Cardiac muscle cell (in vitro differentiated cells and primary cell): ENCODE measurements at places on chromosomes 1 and 21. TPM values are rescaled to one million over a fixed set of nuclear protein-coding genes. Genes with fewer than 3 reads are reported as not detected.

Gene EXOC8
- total RNA-seq = 10.3 and 12.6 TPM in 2 replicates

Gene NCAM2
- 0.45 and 2.5 TPM in 2 replicates for total RNA-seq

Gene DENND4B
- total RNA-seq = 31.3 and 42.3 TPM in 2 replicates

Gene S100A12
- not detected in 2 replicates for total RNA-seq

Gene NPR1
- total RNA-seq = 1.1 and 1.4 TPM in 2 replicates

Gene ZNF691
- 22.6 and 24.3 TPM in 2 replicates for total RNA-seq

Gene ADAMTS4
- 0.88 and 4.0 TPM in 2 replicates for total RNA-seq

Gene MYCBP
- total RNA-seq = 8.8 and 22.9 TPM in 2 replicates

Gene TRIM67
- 0.06 TPM in 1 of 2 replicates, not detected in the other for total RNA-seq

Gene SRGAP2B
- total RNA-seq = 16.2 and 20.1 TPM in 2 replicates

DNA sequence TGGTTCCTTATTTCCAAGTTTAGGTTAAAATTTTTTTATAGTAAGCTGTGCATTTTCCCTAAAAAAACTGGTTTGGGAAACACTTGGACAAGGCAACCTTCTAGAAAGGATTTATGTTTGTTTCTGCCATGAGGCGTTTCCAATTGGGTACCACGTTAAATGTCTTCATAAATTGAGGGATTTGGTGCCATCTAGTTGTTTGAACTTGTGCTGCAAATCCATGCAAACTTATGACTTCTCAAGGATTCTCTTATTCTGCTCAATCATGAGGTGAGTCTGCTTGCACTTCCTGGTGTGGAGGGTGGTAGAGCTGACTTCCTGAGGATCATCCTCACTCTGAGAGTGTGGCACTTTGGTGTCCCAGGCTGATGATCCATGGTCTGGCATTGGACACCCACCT lies 123.3 kb downstream of the PCNX2 start:
- H3K4me1 ChIP-seq = no peaks in the 10 kb centered on the region
- no peaks in the 10 kb centered on the region for H3K36me3 ChIP-seq
- no peaks in the 10 kb centered on the region for H3K27me3 ChIP-seq
- no peak overlapping the region for H3K4me3 ChIP-seq

DNA sequence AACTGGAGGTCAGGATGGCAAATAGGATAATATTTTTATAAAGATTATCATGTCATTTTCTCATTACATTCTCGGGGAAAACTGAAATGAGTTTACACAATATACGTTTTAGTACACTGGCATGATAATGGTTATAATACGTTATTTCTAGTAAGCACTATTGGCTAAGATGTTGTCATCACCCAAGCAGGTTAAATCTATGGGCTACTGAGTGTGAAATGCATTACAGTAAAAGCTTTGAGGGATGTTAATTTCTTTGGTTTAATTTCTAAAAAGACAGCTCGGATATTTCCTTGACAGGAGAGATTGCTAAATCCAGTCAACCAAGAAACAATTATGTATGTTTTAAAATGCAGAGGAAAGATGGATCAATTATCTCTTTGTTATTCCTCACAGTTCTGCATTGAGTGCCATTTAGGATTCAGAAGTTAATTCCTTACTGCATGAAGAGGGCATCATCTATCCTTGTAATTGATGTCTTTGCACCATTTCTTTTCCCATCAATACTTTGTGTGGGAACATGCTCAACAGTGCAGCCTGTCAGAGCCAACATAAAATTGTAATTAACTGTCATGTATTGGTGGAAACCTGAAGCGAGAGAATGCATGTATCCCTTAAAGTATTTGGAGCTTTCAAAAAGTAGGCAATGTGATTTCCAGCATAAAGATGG lies 222.4 kb upstream of the ZP4 start:
- no peaks in the 10 kb centered on the region for H3K4me1 ChIP-seq
- no peak overlapping the region for H3K27ac ChIP-seq
- no peak for DNase-seq
- no peaks in the 10 kb centered on the region for H3K36me3 ChIP-seq
- H3K27me3 ChIP-seq = no peaks in the 10 kb centered on the region

GRCh38 chr1:10181154-10181553 lies 29.2 kb upstream of the KIF1B start:
- H3K4me1 ChIP-seq = peaks cover 7% of the 10 kb centered on the region
- no peak overlapping the region for H3K4me3 ChIP-seq
- H3K27me3 ChIP-seq = no peaks in the 10 kb centered on the region
- H3K36me3 ChIP-seq = peaks cover 12% of the 10 kb centered on the region
- H3K27ac ChIP-seq = no peak overlapping the region

- no peak overlapping the region for H3K4me3 ChIP-seq
- H3K4me1 ChIP-seq = peaks cover 2% of the 10 kb centered on the region
These were observed 38.4 kb upstream of the CD101 start for GRCh38 chr1:116962987-116963639.

- no peaks in the 10 kb centered on the region for H3K4me1 ChIP-seq
- H3K27me3 ChIP-seq = no peaks in the 10 kb centered on the region
- no peak overlapping the region for H3K4me3 ChIP-seq
- DNase-seq = peak; percentile 63
- no peak overlapping the region for H3K27ac ChIP-seq
These were observed 37.7 kb downstream of the SH3GLB1 start for GRCh38 chr1:86741947-86742572.

GRCh38 chr1:228455715-228456114 lies 31.5 kb upstream of the RNF187 start:
- H3K4me3 ChIP-seq = peak overlapping the region; percentile 54
- H3K4me1 ChIP-seq = peaks cover 14% of the 10 kb centered on the region
- H3K36me3 ChIP-seq = no peaks in the 10 kb centered on the region

GRCh38 chr1:223001653-223002634 lies 141.1 kb downstream of the TLR5 start:
- H3K36me3 ChIP-seq = peaks cover 10% of the 10 kb centered on the region
- H3K4me1 ChIP-seq = no peaks in the 10 kb centered on the region
- DNase-seq = no peak
- no peak overlapping the region for H3K27ac ChIP-seq

DNA sequence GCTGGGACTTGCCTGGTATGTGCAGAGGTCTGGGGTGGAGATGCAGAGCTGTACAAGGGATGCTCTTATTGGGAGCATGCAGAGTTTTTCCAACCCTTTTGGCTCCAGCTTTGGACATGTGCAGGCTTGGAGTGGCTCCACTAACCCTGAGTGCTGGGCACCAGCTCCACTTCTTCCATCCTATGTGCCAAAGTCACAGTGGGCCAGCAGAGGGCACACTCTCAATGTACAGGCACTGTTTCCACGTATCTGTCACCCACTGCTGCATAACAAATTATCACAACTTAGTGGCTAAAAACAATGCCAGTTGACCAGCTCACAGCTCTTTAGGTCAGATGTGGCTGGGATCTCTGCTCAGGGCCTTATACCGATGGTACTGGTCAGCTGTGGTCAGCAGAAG lies 631.8 kb downstream of the AJAP1 start:
- H3K27ac ChIP-seq = no peak overlapping the region
- DNase-seq = no peak
- H3K27me3 ChIP-seq = no peaks in the 10 kb centered on the region
- no peaks in the 10 kb centered on the region for H3K36me3 ChIP-seq
- H3K4me1 ChIP-seq = no peaks in the 10 kb centered on the region

- H3K27ac ChIP-seq = no peak overlapping the region
- H3K27me3 ChIP-seq = peaks cover 3% of the 10 kb centered on the region
- H3K36me3 ChIP-seq = no peaks in the 10 kb centered on the region
- peaks cover 28% of the 10 kb centered on the region for H3K4me1 ChIP-seq
- no peak for DNase-seq
These were observed 5.3 kb downstream of the MAN1C1 start for GRCh38 chr1:25621876-25622275.

DNA sequence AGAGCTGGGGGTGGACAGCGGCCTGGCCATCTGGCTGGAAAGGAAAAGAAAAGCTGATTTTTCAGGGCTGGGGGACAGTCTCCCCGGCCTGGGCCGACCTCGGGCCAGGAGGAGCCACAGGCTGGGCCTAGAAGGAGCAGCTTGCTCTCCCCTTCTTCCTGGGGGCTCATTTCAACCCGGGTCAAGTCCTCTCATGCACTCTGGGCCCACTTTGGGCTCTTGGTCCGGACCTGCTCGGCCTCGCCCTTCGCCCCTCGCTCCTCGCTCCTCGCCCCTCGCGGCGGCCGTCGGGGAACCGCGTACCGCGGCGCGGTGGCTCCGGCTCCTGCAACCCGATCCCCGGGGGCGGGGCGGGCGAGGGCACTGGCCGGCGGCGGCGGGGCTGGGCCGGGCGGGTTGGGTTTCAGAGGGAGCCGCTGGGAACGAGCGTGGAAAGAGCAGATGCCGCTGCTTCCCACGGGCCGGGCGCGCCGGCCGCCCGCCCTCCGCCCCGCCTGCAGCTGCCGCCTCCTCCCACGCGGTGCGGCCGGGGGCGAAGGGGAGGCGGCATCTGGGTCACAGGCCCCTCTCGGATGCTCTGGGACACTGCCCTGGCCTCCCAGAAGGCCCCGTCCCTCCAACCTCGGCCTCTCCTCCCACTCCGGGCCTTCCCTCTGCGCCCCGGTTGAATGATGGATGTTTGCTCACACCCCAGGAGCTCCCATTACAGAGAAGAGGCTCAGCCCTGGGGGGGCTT lies 6.6 kb downstream of the HEYL start:
- peak; percentile 87 for DNase-seq
- H3K36me3 ChIP-seq = no peaks in the 10 kb centered on the region
- peak overlapping the region; percentile 3 for H3K4me3 ChIP-seq
- H3K4me1 ChIP-seq = no peaks in the 10 kb centered on the region
- H3K27me3 ChIP-seq = peaks cover 24% of the 10 kb centered on the region
- no peak overlapping the region for H3K27ac ChIP-seq

DNA sequence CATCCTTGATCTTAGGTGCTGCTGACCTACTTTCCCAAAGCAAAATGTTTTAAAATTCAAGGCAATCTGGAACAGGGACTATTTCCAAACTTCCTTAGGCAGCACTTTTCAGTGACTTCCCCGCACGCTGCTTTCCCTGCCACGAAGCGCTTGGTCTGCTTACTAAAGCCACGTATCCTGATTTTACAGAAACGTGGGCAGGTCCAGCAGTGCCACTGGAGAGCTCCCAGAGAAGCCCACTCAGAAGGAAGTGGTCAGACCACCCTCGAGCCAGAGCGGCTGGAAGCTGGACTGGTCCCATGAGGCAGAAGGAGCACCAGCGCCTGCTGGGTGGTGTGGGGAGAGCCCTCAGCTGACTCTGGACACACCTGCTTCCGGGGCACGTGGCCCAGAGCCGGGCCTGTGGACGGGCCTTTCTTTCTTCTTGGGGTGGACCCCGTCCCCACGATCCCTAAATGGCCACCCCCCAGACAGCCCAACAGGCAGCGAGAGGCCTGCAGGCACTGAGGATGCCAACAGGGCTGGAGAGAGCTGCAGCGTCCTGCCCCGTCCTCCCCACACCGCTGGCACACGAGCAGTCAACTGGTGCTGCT lies 23.2 kb downstream of the PTTG1IP start:
- no peak overlapping the region for H3K4me3 ChIP-seq
- H3K36me3 ChIP-seq = peaks cover 39% of the 10 kb centered on the region
- no peak for DNase-seq
- H3K4me1 ChIP-seq = no peaks in the 10 kb centered on the region
- H3K27ac ChIP-seq = no peak overlapping the region

DNA sequence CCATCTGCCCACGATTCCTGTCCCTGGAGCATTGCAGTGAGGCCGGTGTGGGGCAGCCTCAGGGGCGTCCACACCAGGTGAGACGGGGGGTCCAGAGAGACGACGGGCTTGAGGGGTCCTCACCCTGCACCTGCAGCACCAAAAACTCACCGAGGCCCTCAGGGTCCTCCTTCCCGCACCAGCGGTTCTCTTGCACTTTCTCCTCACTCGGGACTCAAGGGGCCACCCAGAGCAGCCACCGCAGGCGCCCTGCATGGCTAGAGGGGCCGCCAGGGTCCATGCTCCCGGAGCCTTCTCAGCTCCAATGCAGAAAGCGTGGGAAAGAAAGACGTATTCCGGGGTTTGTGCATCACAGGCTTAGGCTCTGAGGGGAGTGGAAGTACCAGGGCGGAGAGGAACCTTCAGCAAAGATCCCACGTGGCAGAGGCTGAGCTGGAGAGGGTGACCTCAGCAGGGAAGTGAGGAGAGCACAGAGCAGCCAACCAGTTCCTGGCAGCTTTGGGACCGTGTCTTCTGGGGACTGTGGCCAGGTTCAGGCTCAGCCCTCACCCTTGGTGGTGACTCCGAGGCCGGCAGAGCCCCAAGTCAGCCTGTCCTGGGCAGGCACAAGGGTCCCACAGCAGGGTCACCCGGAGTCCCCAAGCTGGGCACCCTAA lies 19.5 kb upstream of the COL6A2 start:
- H3K4me3 ChIP-seq = no peak overlapping the region
- H3K27ac ChIP-seq = no peak overlapping the region
- H3K4me1 ChIP-seq = no peaks in the 10 kb centered on the region
- DNase-seq = no peak
- H3K36me3 ChIP-seq = no peaks in the 10 kb centered on the region

DNA sequence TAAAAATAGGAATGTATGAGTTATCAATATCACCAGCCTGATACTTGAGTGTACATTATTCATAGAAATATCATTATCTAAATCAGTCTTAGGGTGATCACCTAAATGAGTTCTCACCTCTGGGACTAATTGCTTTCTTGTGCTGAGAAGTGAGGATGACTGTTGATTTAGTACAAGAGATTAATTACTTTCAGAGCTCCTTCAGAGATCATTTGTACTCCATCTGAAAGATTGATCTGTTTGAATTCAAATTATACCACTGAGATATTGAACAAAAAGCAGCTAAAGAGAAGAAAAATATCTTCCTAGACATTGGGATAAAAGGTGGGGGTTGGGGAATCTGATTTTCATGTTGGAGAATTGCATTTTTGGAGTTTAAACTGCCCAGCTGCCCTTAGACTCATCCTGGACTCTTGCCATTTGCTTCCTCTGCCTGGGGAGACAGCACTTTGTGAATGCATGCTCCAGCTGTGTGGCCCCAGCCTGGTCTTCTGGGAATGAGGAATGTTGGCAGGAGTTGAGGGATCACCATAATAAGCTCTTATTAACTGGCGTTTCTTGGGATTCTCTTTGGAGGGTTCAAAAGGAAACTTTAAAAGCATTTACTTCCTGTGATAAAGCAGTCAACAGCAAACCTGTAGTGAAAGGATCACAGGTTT lies 19.7 kb upstream of the PGBD2 start:
- H3K36me3 ChIP-seq = no peaks in the 10 kb centered on the region
- no peak for DNase-seq

GRCh38 chr21:14771593-14771992 lies 225.5 kb upstream of the SAMSN1 start:
- H3K36me3 ChIP-seq = no peaks in the 10 kb centered on the region
- H3K4me3 ChIP-seq = no peak overlapping the region
- H3K27ac ChIP-seq = no peak overlapping the region
- no peak for DNase-seq

GRCh38 chr1:206445116-206445515 lies 25.2 kb upstream of the IKBKE start:
- no peak for DNase-seq
- no peak overlapping the region for H3K27ac ChIP-seq
- peaks cover 17% of the 10 kb centered on the region for H3K36me3 ChIP-seq

- H3K27me3 ChIP-seq = peaks cover 9% of the 10 kb centered on the region
- no peaks in the 10 kb centered on the region for H3K36me3 ChIP-seq
- no peaks in the 10 kb centered on the region for H3K4me1 ChIP-seq
- no peak overlapping the region for H3K4me3 ChIP-seq
- DNase-seq = peak; percentile 60
These were observed 45.0 kb upstream of the KIRREL1 start for GRCh38 chr1:157948312-157949073.
